Fibroblast of mammary gland (primary cell): ENCODE measurements at places on chromosomes 1 and 21.

DNA sequence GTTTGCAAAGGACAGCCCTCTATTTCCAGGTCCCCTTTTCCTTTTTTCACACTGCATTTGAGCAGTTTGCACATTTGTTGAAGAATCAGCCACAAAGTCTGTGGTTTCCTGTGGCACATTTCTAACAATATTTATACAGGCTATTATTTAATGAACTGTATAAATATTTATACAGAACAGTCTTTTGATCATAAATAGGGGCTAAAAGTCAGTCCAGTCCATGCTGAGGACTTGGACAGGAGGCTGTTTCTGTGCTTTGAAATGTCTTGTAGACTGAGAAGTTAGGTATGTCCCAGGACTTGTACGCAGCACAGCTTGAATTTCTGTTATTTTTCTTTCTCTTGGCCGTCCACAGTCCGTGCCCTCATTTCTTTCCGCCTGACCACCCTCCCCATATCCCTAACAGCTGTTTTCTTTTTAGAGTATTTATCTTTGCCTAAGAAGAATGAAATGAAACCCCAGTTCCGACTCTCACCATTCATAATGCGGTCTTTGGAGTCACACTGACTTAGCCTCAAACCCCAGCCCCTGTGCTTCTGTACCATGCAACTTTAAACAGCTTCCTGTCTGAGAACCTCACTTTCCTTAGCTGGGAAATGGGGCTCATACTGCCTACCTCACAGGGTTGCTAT lies 19.7 kb downstream of the FGGY start:
- no peak for DNase-seq

- DNase-seq: no peak
These were observed 95.6 kb upstream of the IRF2BP2 start for GRCh38 chr1:234705615-234706014.

GRCh38 chr1:212284332-212284743 lies 872 bp upstream of the PPP2R5A start:
- DNase-seq: peak; percentile 40

GRCh38 chr1:109739738-109740614 lies 862 bp downstream of the GSTM3 start:
- DNase-seq: peak; percentile 45

DNA sequence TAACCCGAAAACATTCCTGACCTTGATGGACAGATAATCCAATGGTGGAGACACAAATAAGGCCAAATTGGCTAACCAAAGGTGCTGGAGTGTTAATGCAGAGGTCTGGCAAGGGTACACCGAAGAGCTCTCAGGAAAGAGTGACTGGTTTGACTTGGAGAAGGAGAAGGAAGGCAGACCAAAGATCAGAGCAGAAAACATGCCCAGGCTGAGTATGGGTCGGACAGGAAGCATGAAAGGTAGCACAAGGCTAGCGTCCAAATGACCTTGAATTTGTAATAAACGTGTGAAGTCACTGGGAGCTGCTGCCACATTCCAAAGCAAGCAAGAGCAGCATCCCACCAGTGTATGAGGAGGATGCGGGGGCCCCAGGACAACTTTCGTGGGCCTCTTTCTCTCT lies 45.7 kb downstream of the APP start:
- no peak for DNase-seq

DNA sequence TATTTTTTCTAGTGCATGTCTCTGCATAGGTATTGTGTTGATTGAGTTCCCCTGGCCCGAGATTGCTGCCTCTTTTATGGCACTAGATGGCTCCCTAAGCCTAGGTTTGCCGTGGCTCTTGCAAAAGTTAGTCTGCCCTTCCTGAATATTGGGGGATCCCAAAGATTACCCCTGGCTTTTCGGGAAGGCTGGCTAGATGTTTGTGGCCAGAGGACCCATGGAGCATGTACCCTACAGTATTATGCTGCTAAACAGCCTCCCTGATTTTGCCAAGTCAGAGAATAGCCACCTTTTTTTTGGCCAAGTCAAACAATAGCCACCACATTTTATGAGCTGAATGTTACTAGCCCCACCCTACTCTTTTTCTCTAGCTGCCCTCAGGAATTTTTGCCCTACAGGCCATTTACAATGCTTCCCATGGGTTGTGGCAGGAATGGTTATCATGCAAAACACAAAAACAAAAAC lies 343.2 kb downstream of the OLFM3 start:
- peak; percentile 12 for DNase-seq

GRCh38 chr1:153777648-153778047 lies 2.4 kb downstream of the SLC27A3 start:
- DNase-seq: peak; percentile 49

- no peak for DNase-seq
These were observed 5.6 kb downstream of the CA6 start for GRCh38 chr1:8951231-8951630.

DNA sequence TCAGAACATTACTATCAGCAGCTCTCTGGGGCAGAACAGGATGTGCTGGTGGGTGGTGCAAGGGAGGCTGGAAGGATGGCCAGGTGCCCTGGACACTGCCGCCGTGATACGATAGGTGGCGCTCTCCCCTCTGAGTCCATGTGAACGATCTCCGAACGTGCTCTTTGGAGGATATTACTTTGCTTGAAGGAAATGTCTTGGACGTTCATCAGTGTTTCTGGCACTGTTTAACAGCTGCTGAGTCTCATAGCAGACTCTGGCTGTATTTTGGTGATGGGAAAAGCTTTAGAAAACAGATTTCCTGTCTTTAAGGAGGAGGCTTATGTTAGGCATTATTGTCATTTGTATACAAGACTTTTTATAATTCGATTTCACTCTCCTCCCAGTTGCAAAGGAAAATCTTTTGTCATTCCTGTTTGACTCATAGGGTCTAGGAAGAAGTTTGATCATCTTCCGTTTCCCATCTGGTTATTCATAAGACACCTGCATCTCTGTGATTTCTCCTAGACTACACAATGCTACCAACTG lies 386.2 kb upstream of the ADGRL2 start:
- DNase-seq: peak; percentile 58

DNA sequence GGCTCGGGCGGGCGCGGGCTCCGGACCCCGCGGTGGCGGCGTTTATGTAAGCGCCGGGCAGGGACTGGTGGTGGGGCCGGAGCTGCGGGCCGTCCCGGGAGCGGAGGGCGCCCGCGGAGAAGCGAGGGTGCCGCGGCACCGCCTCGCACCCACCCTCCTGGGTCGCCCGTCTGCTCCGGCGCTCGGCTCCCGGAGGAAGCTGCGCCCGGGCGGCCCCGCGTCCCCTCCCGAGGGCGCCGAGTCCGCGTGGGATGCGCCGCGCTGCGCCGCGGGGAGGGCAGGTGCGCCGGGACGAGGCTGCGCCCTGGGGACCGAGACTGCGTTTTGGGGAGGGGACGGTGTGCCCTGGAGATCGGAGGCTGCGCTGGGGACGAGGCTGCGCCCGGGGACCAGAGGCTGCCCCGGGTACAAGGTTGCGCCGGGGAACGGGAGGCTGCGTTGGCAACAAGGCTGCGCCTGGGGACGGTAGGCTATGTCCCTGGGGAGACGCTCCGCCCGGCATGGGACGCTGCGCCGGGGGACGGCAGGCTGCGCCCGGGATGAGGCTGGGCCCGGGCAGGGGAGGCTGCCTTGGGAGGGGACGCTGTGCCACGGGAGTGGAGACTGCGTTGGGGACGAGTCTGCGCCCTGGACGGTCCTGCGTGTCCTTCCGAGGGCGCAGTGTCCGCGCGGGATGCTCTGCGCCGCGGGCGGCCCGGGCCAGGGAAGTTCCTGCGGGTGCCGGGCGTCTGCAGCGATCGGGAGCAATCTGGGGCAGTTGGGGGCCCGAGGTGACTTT lies 627 bp downstream of the ADARB1 start:
- DNase-seq: no peak
